Endothelial cell of umbilical vein (primary cell): ENCODE measurements at places on chromosomes 11 and 22. TPM values are rescaled to one million over a fixed set of nuclear protein-coding genes. Genes with fewer than 3 reads are reported as not detected.
A peak's percentile ranks its signal among the peaks of the same experiment; 100 is the strongest.

GRCh38 chr22:25564979-25565677 is 653 bp downstream of the GRK3 start:
- peak; percentile 6 for DNase-seq

Gene RAG1
- 0.08 and 0.15 TPM in 2 replicates for polyA plus RNA-seq

- DNase-seq = no peak
Measured at GRCh38 chr11:15507592-15507991, 392.9 kb downstream of the INSC start.

DNA sequence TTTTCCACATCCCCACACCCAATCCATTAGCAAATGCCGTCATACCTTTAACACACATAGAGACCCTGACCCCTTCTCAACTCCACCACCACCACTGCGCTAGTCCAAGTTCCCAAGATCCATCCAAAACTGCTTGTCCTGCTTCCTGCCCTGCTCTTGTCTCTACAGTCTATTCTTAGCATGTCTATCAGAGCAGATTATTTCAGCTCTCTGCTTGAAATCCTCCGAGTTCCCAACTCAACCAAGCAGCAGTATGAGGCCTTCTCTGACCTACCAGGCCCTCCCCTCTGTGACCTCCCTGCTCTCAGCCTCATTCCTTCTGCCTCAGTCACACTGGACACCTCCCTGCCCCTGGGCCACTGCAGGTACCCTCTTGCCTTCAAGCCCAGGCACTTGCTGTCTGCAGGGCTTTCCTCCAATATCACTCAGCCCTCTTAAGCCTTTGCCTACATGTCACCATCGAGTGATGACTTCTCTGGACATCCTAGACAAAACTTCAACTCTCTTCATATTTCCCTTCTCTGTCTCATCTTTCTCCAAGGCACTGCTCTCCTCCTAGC is 134.6 kb downstream of the SPATA19 start:
- DNase-seq = no peak

Gene ABTB2
- polyA plus RNA-seq = 0.14 and 0.18 TPM in 2 replicates

DNA sequence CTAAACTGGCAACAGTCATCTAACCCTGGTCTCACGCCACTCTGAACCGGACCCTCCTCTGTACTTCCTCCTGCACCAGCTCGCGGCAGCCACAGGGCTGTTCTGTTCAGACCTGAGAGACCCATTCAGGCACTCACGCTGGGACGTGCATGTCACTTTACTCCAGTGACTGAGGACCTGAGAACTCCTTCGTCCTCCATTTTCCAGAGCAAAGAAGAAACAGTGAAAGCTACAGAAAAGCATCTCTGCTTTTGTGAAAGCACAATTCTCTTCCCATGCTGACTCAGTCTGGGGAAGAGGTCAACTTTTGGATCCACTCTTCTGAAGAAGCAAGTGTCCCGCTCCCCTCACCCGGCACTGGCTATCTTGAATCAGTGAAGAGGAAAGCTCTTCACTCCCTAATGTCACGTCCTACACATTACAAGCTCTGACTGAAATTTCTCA is 24.5 kb downstream of the PISD start:
- no peak for DNase-seq

Gene PLEKHA7
- 1.6 and 1.7 TPM in 2 replicates for polyA plus RNA-seq

DNA sequence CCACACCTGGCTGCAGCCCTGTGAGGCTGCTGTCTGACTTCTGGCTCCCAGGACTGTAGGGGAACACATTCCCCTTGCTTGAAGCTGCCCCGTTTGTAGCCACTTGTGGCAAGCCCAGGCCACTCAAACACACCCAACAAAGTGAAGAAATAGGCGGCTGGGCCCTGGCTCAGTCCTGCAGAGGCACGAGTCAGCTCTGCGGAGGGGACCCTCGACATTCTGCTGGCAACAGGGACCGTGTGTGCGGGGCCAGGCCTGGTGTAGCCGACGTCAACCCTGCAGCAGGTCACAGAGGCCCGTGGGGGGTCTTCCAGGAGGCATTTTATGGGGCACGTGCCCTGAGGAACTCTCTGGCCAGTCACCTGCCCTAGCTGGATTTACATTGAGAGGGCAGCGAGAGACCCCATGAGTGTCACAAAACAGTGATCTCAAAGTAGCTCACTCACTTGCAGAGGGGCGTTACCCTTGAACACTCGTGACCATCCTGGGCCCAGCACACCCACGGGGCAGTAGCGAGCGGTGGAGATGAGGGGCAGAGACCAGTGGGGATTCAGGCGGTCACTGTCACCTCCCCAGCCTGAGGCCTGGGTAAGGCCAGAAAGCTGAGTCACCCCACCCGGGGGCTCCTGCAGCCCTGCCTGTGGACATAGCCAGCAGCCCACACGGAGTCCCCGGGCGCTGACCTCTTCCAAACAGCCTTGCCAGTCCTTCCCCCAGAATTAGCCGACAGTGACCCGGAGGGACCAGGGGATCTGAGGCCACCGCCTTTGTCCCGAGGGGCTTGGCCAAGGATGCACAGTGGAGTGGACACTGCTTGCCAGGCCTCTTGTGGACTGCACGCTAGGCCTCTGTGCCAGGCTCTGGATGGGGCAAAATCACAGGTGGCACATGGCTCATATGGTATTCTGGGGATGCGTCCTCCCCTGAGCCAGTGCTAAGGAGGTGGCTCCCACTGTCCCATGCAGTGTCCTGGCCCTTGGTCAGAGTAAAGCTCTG is 139.5 kb downstream of the CTTN start:
- DNase-seq = no peak

- DNase-seq = no peak
Measured at GRCh38 chr11:76190376-76190775, 15.9 kb downstream of the WNT11 start.

DNA sequence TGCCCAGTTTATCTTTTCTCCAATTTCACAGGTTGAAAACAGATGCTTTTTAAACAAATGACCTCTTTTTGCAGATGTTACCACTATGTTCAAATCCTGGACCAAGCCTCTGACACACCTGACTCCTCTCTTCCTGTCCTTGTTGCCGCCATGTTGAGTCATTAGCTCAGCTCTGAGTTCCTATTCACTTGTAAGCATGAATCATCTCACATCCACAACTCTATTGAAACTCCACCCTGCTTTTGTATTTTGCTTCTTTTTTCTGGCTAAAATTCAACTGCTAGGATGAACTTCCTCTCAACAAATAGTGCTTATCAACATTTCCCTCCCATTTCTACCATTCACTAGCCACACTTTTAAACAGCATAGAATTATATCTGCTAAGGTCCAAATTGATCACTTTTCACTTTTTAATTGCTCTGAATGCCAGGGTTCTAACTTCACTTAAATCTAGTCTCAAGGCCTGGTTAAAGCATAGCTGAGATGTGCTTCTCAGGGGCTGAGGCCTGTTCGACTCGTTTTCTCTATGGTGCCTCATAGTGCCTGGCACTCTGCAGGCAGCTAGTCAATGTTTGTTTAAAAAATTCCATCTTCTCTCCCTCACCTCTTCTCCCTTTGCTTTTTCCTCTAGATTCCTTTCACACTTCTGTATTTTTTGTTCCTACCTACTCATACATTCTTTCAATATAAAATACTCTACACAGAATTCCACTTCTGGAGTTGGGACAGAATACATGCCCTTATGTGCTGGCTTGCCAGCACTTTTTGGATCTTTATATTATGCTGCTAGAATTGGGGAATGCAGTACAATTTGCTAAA is 3.9 kb downstream of the JOSD1 start:
- DNase-seq = peak; percentile 92

Gene MS4A8
- not detected in 2 replicates for polyA plus RNA-seq

- DNase-seq = no peak
Measured at GRCh38 chr11:30619767-30620166, 33.6 kb upstream of the MPPED2 start.

Gene MPEG1
- polyA plus RNA-seq = not detected in 2 replicates

- peak; percentile 83 for DNase-seq
Measured at GRCh38 chr11:60831143-60831500, 10.8 kb upstream of the CCDC86 start.

GRCh38 chr11:92410526-92410925 is 185.9 kb downstream of the FAT3 start:
- DNase-seq = no peak

DNA sequence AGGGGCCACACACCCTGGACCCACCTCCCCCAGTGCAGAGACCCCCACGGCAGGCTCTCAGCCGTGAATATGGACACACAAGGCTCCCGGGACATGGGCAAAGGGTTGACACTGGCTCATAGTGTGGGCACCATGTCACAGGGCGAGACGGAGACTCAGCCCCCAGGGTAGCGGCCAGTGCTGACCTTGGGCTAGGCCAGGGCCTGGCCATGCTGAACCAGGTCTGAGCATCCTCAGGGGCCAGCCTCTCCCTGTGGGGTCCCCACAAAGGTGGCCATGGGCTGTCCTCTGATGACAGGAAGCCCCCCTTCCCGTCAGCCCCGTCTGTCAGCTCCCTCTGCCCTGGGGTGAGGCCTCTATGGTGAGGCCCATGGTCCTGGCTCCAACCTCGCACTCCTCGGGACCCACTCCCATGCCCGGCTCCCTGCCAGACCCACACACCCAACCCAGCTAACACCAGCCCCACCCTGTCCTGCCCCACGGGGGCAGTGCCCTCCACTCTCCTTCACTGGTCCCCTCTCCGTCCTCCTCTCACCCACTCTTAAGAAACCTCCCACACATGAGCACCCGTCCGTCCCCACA is 19.0 kb upstream of the PRODH start:
- DNase-seq = no peak

Gene GLB1L3
- not detected in 2 replicates for polyA plus RNA-seq

DNA sequence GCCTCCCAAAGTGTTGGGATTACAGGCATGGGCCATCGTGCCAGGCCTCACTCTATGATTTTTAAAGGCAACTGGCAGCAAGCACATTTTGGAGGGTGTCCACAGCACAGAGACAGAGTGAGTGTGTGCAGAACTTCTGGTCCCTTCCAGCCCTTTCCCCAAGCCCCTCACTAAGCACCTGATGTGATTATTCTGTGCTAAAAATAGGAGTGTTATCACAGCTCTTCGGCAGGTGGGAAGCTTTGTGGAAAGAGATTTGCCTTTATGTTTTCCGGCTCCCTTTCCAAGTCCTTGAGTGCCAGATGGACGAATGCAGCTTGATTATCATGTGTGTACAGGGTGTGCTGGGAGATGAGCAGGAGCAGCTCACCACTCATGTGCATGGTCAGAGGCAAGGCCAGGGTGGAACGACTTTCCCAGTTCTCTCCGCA is 310.8 kb downstream of the DDX10 start:
- no peak for DNase-seq

GRCh38 chr11:60838132-60838531 is 3.8 kb upstream of the CCDC86 start:
- DNase-seq = no peak

DNA sequence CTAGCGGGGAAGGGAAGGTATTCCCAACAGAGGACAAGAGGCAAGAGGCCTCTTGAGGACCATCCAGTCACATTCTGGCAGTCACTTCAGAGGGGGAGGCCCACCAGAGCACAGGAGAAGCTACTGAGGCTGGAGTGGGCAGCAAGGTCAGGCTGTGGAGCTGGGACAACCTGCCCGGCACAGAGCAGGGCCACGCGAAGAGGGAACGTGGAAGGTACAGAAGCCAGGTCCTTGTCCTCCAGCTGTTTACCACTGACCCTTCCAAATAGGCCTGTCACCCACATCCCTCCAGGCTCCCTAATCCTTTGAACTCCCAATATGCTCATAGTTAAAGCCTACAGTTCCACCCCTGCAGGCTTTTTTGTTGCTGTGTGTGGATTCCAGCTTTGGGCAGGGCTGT is 76.9 kb downstream of the IGLL1 start:
- no peak for DNase-seq

Gene TTC28
- 16.5 and 16.6 TPM in 2 replicates for polyA plus RNA-seq

- DNase-seq = no peak
Measured at GRCh38 chr11:22626573-22627239, 1.1 kb upstream of the FANCF start.

DNA sequence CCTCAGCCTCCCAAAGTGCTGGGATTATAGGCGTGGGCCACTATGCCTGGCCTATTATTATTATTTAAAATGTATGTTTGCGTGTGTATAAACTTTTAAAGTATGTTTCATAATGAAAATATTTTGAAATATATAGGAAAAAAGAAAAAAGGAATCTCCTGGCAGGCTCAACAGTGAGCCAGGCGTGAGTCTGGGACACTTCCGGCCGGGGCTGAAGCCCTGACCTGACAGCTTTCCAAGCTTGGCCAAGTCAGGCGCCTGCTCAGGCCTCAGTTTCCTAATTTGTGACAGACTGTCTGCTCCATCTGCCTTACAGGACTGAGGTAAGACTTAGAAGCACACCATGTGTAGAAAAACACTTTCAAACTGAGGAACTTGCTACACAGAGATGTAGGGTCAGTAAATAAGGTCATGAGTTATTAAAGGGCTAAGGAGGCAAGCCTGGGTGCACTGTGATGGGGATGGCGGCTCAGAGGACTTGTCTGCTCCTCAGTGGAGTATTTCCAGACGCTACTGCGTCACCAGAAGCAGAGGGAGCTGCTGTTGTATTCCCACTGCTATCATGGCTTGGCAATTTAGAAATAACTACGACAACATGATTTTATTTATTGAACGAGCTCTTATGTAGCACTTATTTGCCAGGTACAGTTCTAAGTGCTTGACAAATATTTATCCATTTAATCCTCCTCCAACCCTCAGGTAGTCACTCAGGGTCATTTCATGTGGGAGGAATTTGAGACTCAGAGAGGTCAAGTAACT is 100.1 kb downstream of the PRR5L start:
- no peak for DNase-seq

DNA sequence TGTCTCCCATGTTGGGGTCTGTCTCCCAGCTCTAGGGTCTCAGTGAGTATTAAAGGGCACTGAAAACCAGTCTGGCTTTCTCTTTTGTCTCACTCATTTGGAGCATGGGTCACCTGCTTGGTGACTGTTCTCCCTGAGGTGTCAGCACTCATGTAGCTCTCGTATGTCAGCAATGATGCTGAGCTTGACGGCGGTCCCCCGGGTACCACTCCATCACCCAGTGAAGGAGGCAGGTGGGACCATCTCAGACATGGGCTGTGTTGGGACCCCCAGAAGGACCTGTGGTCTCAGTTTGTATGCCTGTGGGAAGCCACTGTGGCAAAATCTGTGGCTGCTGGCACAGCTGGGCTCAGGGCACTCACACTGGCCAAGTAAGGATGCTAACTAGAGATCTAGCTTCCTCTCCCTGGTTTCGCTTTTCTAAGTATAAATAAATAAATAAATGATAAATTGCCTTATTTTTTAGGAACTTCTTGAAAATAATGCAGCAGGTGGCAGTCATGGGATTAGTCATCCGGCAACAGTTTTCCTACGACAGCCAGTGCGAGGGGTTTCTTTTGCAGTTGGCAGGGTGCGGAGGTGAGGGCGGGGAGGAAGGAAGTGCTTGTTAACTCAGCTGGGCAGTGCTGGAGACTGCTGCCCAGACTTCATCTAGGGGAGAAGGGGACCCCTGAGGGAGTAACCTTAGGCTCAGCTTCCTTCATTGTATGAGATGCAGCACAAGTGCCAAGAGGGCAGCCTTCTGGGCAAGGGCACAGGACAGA is 48.8 kb downstream of the OSBP2 start:
- DNase-seq = peak; percentile 89

- DNase-seq = peak; percentile 25
Measured at GRCh38 chr22:43293655-43294392, 49.3 kb downstream of the SCUBE1 start.
